Activated T-helper 1 cell treated with anti-CD3 and anti-CD28 coated beads, Interleukin-2, amount 50 U/mL, for 16 hours (primary cell): ENCODE measurements at places on chromosomes 16 and 17.

GRCh38 chr17:47267354-47267828 lies 13.8 kb downstream of the ITGB3 start:
- no peak for DNase-seq

DNA sequence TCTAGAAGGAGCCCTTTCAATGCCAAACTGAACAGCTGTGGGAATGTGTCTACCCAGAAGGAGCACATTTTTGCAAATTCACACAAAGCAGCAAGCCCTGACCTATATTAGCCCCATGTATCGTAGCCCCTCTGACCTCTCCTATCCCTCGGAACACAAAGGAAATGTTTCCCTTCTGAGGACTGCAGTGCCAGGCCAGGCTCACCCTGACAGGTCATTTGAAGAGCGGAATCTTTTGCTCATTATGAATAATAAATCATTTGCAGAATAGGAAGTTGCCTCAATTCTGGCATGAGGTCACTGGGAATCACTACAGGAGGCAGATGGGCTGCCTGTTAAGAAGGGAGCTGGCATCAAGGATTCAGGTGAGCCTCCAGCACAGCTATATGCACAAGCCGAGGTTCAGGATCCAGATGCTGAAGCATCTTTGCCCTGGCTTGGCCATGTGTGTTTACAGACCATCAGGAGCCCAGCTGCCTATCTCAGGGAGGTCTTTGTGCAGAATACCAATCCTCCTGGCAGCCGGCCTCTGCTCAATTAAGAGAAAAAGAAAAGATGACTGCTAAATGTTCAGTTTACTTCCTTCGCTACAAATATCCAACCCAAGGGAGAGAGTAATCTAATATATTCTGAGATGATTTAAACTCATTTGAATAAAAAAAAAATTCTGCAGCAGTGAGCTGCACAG lies 119.4 kb downstream of the USP31 start:
- DNase-seq, result no peak

DNA sequence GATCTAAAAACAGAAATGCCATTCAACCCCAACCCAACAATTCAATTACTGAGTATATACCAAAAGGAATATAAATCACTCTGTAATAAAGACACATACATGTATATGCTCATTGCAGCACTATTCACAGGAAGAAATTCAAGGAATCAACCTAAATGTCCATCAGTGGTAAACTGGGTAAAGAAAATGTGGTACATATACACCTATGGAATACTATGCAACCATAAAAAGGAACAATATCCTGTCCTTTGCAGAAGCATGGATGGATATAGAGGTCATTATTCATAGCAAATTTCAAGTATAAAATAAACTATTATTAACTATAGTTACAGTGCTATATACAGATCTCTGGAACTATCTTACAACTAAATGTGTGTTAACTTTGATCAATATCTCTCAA lies 599.3 kb downstream of the CDH11 start:
- no peak for DNase-seq

DNA sequence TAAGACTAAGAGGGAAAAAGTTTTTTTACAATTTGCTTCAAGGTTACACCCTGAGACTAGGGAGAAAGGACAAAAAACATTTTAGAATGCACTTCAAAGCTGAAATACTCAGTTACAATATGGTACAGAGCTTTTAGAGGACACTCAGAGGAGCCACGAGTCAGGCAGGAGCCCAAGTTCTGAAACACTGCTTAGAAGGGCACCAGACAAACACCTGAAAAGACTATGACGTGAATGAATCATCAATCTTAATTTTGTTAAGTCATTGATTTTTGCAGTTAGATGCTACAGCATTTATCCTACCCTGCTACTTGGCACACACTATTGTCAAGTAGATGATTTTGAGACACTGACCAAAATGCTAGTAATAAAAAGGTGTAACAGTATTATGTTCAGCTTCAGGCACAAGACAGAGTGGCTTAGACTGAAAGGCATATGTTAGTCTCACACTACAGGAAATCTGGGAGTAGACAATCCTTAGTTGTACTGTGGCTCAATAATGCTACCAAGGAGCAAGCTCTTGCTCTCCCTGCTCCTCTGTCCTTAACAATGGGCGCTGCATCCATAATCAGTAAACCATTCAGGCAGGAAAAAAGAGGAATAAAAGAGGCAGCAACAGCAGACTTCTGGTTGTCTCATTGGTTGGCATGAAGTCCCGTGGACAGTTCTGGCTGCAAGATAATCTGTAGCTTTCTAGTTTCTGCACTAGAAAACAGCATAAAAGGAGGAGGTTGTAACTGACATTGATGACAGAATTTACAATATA lies 151.8 kb downstream of the ABCA8 start:
- no peak for DNase-seq

DNA sequence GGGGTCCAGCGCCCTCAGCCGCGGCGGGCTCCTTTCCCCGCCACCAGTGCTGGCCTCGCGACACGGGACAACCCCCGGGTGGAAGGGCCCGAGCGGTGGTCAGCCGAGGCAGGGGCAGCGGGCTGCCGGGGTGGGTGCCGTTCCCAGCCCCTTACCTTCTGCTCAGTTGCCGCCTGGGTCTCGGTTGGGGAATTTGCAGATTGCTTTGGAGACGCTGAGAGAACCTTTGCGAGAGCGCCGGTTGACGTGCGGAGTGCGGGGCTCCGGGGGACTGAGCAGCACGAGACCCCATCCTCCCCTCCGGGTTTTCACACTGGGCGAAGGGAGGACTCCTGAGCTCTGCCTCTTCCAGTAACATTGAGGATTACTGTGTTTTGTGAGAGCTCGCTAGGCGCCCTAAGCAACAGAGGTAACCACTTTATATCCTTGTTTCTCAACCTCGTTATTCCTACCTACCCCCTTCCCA lies 381 bp downstream of the CTNS start:
- DNase-seq, result no peak

DNA sequence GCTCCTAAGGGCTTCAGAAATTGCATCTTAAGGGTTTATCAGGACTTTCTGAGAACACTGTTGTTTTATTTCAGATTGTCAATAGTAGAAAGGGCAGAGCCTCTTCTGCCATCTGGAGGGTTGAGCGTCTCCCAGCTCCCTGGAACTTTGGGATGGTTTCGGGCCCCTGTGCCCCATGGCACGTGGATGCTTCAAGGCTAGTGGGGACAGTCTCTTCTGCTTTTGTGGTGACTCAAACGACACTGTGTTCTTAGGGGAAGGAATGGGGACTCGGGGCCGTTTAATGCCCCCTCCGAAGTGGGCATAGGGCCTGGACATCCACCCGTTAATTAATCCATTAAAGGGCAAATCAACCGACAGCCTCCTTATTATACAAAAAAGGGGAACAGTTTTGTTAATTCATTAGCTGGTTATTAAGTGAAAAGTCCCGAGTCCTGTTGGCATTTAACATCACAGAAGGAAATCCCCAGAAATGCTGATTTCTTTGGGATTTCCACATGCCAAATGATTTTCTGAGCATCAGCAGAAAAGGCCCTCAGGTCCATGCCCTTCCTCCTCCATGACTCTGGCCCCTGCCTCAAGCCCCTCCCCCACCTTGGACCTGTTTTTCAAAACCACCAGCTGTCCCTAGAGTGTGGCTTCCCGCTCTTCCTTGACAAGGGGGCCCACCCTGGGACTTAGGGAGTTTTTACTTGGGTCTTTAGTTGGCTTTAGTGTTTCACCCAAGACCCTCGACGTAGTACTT lies 68.7 kb downstream of the ARSG start:
- DNase-seq, result no peak

DNA sequence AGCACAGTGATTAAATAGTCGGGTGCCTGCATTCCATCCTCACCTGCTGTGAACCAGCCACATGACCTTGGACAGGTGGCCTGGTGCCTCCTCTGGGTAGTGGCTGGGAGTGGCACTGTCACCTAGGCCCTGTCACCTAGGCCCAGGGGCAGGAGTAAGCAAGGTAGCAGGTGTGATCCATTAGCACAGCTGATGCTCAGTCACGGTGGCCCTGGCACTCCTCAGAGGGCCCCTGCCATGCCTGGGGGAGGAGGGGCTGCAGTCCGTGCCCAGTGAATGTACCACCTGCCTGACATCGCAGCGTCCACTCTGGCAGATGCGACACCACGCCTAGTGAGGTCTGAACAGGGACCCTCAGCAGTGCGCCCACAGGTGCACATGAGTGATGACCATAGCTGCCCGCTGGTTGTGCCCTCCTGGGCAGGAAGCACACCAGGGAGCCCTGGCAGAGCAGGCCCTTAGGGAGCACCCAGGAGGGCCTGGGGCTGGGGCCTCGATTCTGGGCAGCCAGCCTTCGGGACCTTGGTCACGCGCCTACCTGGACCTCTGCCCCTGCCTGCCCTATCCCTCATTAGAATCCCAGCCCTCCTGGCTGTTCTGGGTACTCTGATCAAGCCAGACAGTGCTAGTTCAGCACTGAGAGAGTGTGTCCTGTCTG lies 33.1 kb upstream of the CRISPLD2 start:
- no peak for DNase-seq

GRCh38 chr17:50590946-50591737 lies 30.6 kb downstream of the CACNA1G start:
- DNase-seq, result no peak

DNA sequence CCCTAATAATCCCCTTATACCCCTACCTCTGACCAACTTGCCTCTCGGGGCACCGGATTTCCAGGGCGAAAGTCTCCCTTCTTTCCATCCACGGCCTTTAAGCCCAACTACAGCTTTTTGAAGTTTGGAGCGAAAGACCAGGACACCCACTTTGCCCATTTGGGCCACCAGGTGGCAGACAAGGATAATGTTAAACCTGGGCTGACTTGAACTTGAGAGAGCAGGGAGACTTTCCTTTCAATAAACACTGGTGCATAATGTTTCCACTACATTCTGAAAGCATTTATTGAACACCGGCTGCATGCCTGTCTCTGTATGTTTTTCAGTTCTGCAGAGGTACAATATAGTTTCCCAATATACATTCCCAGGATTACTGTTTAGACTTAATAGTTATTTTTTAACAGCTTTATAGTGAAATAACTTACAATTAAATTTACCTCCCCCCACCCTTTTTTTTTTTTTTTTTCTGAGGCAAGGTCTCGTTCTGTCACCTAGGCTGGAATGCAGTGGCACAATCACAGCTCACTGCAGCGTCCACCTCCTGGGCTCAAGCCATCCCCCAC lies 6.9 kb upstream of the CES3 start:
- DNase-seq, result peak; percentile 51

DNA sequence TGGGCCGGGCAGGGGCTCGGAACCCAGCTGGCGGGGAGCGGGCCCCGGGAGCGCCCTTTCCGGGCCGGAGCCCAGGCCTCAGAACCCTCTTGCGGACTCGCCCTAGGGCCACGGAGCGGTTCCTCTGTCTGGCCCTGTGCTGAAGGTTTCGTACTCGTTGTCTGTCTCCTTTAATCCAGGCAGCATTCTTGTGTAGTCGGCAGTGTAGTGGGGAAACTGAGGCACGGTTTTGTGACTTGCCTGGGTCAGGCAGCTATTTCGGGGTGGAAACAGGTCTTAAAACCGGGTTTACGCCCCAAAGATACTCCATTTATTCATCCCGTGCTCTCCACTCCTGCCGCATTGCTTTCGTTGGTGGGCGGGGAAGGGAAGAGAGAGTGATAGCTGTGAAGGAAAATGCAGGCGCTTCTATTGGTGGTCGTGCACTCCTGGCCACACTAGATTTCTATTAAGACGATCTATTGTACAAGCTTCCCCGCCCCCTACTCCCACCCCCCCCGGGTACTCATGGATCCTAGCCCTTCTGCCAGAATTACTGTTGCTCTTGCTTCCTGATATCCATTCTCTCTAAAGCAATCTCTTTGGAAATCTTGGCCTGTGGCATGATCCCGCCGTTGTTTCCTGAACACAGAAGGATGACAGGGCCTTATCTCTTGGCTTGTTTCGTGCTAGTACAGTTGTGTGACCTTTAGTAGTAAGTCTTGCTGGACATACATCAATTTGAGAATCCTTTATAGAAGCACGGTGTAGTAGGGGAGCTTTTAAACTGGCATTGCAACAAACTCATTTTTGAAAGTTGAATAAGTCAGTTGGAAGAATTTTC lies 751 bp downstream of the DCAF7 start:
- no peak for DNase-seq

- DNase-seq, result no peak
These were observed 468.6 kb upstream of the CCL2 start for GRCh38 chr17:33786478-33786877.

DNA sequence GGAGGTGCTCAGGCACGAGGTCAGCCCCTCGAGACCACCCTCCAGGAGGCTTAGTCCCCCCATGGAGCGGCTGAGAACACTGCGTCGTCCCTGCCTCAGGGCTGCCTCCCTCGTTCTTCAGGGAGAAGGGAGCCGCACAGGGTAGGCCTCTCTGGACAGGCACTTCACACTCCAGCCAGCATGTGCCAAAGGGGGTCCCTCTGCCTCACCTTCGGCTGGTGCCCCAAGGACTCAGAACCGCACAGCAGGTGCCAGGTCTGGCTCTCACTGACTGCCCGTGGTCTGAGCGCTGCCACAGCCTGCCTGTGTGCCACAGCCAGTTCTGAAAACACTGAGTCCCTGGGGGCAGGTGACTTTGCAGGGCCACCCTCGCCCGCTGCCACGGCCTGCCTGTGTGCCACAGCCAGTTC lies 7.1 kb downstream of the P2RX5 start:
- no peak for DNase-seq
